ENCODE measurements at places on chromosomes 5 and 9.

DNA sequence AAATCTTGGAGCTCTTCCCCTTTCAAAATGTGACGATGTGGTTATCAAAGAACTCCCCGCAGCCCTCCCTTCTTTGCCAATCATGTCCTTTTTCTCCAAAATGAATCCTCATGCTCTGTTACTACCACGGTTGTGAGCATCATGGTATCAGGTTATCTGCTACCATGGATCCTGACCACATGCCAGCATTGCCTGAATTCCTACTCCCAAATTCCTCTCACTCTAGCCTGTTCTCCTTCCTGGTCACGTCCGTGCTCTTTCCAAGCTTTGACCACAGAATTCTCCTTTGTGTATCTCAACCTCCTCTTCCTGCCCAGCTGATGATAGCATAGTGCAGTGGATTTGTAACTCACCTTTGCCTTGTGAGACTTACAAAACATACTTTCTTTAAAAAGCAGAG lies 59.5 kb upstream of the FBXL7 start:
- H3K27ac ChIP-seq = no peak overlapping the region
- no peaks in the 10 kb centered on the region for H3K27me3 ChIP-seq
- H3K4me1 ChIP-seq = no peaks in the 10 kb centered on the region
- no peaks in the 10 kb centered on the region for H3K36me3 ChIP-seq

DNA sequence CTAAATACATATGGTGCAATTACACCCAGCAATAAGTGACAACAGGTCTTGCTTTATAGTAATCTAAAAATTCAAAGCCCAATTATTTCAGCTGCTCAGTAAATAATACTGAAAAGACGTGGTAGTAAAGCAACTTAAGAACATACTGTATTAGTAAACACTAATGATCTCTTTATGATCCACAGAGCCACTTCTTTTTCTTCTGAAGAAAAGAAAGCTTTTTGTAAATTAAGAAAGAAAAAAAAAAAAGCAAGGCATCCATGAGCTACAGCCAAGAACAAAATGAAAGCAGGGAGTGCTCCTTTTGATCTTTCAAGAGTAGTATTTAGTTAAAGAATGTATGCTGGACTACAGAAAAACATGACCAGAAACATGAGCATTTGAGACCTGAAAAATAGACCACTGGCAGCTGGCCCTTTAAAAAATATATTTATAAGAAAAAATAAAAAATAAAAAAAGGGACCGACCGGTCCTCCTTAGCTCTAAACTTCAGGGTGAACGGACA lies 348.7 kb downstream of the GLIS3 start:
- H3K4me3 ChIP-seq = no peak overlapping the region
- DNase-seq = no peak
- no peak overlapping the region for H3K27ac ChIP-seq
- no peaks in the 10 kb centered on the region for H3K36me3 ChIP-seq
- H3K4me1 ChIP-seq = no peaks in the 10 kb centered on the region

- DNase-seq = no peak
- H3K4me3 ChIP-seq = no peak overlapping the region
- H3K4me1 ChIP-seq = peaks cover 22% of the 10 kb centered on the region
- H3K27ac ChIP-seq = no peak overlapping the region
Observed at GRCh38 chr5:107388141-107388861, 282.4 kb downstream of the EFNA5 start.

DNA sequence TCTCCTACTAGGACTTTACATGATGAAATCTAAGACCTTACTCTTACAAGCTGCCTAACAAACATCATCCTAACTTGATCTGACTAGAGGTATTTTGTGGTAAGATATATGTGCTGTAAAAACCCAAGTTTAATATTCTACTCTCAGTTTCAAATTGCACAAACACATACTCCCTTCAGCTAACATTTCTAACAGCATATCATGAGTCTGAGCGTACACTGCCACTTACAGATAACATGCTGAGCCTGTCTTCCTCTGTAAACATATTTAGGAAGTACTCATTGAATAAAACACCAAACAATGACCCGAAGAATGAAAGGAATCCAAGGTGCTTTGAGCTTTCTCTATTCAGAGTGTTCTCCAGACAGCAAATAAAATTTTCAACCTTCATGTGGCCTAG lies 7.9 kb upstream of the ESM1 start:
- no peak overlapping the region for H3K4me3 ChIP-seq
- no peak for DNase-seq
- no peak overlapping the region for H3K27ac ChIP-seq
- H3K4me1 ChIP-seq = no peaks in the 10 kb centered on the region
- peaks cover 62% of the 10 kb centered on the region for H3K27me3 ChIP-seq

GRCh38 chr5:169131616-169132301 lies 169.2 kb downstream of the SLIT3 start:
- H3K4me1 ChIP-seq = no peaks in the 10 kb centered on the region
- H3K27me3 ChIP-seq = peaks cover 34% of the 10 kb centered on the region
- H3K4me3 ChIP-seq = no peak overlapping the region

GRCh38 chr5:133792024-133792423 lies 176.4 kb downstream of the C5orf15 start:
- no peaks in the 10 kb centered on the region for H3K36me3 ChIP-seq
- H3K4me3 ChIP-seq = no peak overlapping the region
- no peak overlapping the region for H3K27ac ChIP-seq
- no peaks in the 10 kb centered on the region for H3K4me1 ChIP-seq

DNA sequence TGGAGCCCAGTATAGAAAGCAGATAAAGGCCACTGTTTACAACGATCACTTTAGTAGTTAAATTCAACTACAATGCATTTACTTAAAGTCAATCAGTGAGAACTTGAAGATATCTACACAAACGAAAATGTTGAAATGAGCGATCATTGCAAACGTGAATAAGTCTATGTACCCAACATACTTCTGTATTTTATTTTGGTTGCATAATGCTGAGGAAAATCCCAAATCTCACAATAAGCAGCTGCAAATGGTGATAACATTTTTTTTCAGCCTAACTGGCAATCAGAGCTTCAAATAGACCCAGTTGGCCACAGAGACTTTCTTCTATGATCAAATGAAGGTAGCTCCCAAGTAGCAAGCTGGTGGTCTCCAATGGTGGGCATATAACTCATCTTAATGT lies 32.1 kb downstream of the PDGFRB start:
- no peak overlapping the region for H3K4me3 ChIP-seq
- H3K27ac ChIP-seq = no peak overlapping the region
- no peaks in the 10 kb centered on the region for H3K27me3 ChIP-seq

DNA sequence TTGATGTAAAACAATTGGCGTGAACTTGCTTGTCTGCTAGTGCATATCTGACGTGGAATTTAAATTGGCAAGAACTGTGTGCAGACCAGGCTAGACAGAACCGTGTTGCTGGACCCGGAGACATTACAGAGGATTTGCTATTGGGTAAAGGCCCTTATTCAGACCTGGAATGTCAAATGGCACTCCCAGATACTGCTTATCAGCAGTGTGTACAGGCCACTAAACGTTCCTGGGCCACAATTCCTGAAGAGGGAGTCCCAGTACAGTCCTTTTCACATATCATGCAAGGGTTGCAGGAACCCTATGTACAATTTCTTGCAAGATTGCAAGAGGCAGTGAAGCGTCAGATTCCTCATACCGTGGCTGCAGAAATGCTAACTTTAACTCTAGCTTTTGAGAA lies 13.5 kb upstream of the MCCC2 start:
- H3K36me3 ChIP-seq = no peaks in the 10 kb centered on the region
- no peaks in the 10 kb centered on the region for H3K4me1 ChIP-seq
- no peak overlapping the region for H3K4me3 ChIP-seq

- H3K27ac ChIP-seq = no peak overlapping the region
- peaks cover 11% of the 10 kb centered on the region for H3K27me3 ChIP-seq
- no peak overlapping the region for H3K4me3 ChIP-seq
- H3K4me1 ChIP-seq = no peaks in the 10 kb centered on the region
Observed at GRCh38 chr9:37034305-37034937, 353 bp upstream of the PAX5 start.

DNA sequence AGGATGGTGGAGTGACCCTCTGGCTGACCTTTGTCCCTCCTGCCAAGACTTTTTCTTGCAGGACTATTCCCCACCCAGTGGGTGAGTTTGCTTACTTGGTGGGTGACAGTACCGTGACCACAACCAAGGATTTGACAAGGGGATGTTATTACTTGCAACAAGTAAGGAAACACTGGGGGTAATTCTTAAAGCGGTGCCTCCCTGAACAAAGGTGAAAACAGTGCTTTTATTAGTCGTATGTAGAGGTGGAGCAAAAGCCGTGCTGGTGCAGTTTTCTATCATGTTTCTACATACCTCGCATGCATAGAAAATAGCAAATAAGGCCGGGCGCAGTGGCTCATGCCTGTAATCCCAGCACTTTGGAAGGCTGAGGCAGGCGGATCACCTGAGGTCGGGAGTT lies 41.0 kb upstream of the KDM4C start:
- H3K4me3 ChIP-seq = peak overlapping the region; percentile 54
- no peaks in the 10 kb centered on the region for H3K27me3 ChIP-seq
- H3K36me3 ChIP-seq = no peaks in the 10 kb centered on the region
- no peak for DNase-seq
- no peaks in the 10 kb centered on the region for H3K4me1 ChIP-seq

- H3K27me3 ChIP-seq = peaks cover 31% of the 10 kb centered on the region
- no peak overlapping the region for H3K4me3 ChIP-seq
- no peak overlapping the region for H3K27ac ChIP-seq
- H3K36me3 ChIP-seq = no peaks in the 10 kb centered on the region
Observed at GRCh38 chr5:10987925-10988504, 227.0 kb upstream of the DAP start.

- H3K27ac ChIP-seq = no peak overlapping the region
- no peak overlapping the region for H3K4me3 ChIP-seq
- no peaks in the 10 kb centered on the region for H3K27me3 ChIP-seq
- H3K36me3 ChIP-seq = no peaks in the 10 kb centered on the region
- H3K4me1 ChIP-seq = no peaks in the 10 kb centered on the region
- DNase-seq = no peak
Observed at GRCh38 chr9:87556039-87556438, 58.4 kb downstream of the DAPK1 start.

- no peak overlapping the region for H3K27ac ChIP-seq
- no peak overlapping the region for H3K4me3 ChIP-seq
- no peaks in the 10 kb centered on the region for H3K4me1 ChIP-seq
- H3K36me3 ChIP-seq = no peaks in the 10 kb centered on the region
Observed at GRCh38 chr5:145739843-145740242, 95.3 kb downstream of the PRELID2 start.

GRCh38 chr5:16869821-16870796 lies 66.0 kb downstream of the MYO10 start:
- peak overlapping the region; percentile 44 for H3K4me3 ChIP-seq
- H3K36me3 ChIP-seq = peaks cover 4% of the 10 kb centered on the region
- DNase-seq = peak; percentile 71
- H3K27ac ChIP-seq = peak overlapping the region; percentile 77

- no peak overlapping the region for H3K27ac ChIP-seq
- H3K27me3 ChIP-seq = no peaks in the 10 kb centered on the region
- no peaks in the 10 kb centered on the region for H3K36me3 ChIP-seq
- peaks cover 17% of the 10 kb centered on the region for H3K4me1 ChIP-seq
- H3K4me3 ChIP-seq = no peak overlapping the region
Observed at GRCh38 chr5:142515036-142515435, 170.9 kb downstream of the FGF1 start.

GRCh38 chr5:43119771-43120170 lies 943 bp upstream of the ZNF131 start:
- DNase-seq = no peak
- H3K27me3 ChIP-seq = no peaks in the 10 kb centered on the region
- no peak overlapping the region for H3K27ac ChIP-seq
- no peak overlapping the region for H3K4me3 ChIP-seq

- H3K27me3 ChIP-seq = no peaks in the 10 kb centered on the region
- DNase-seq = peak; percentile 10
- no peaks in the 10 kb centered on the region for H3K4me1 ChIP-seq
- H3K4me3 ChIP-seq = no peak overlapping the region
- no peak overlapping the region for H3K27ac ChIP-seq
- no peaks in the 10 kb centered on the region for H3K36me3 ChIP-seq
Observed at GRCh38 chr5:127746756-127747155, 43.6 kb downstream of the CCDC192 start.

DNA sequence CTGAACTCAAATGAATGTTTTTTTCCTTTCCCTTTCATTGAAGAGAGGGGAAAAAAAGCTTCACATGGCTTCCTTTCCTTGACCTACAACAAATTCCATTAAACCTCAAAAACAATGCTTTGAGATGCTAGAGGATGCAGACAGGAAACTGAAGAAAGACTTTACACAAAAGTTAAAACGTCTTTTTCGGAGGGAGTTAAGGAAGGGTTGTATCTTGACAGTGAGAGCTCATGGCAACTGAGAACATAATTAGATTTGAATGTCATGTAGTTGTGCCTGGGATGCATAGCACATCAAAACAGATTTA lies 66.4 kb downstream of the EBF1 start:
- no peak overlapping the region for H3K4me3 ChIP-seq
- H3K4me1 ChIP-seq = no peaks in the 10 kb centered on the region
- no peak overlapping the region for H3K27ac ChIP-seq
- H3K27me3 ChIP-seq = peaks cover 33% of the 10 kb centered on the region
- no peaks in the 10 kb centered on the region for H3K36me3 ChIP-seq

- no peaks in the 10 kb centered on the region for H3K27me3 ChIP-seq
- H3K4me3 ChIP-seq = no peak overlapping the region
- no peaks in the 10 kb centered on the region for H3K4me1 ChIP-seq
- no peaks in the 10 kb centered on the region for H3K36me3 ChIP-seq
- DNase-seq = no peak
- no peak overlapping the region for H3K27ac ChIP-seq
Observed at GRCh38 chr5:32686799-32687498, 24.2 kb upstream of the NPR3 start.

GRCh38 chr9:126157826-126158587 lies 168.6 kb upstream of the MVB12B start:
- no peak for DNase-seq
- no peaks in the 10 kb centered on the region for H3K27me3 ChIP-seq
- H3K4me3 ChIP-seq = no peak overlapping the region
- no peaks in the 10 kb centered on the region for H3K4me1 ChIP-seq

GRCh38 chr5:129608350-129608749 lies 139.5 kb upstream of the MINAR2 start:
- no peaks in the 10 kb centered on the region for H3K36me3 ChIP-seq
- no peak overlapping the region for H3K4me3 ChIP-seq
- no peaks in the 10 kb centered on the region for H3K27me3 ChIP-seq
- H3K27ac ChIP-seq = no peak overlapping the region
- no peak for DNase-seq

- no peak overlapping the region for H3K27ac ChIP-seq
- no peaks in the 10 kb centered on the region for H3K36me3 ChIP-seq
- H3K27me3 ChIP-seq = peaks cover 4% of the 10 kb centered on the region
- H3K4me1 ChIP-seq = no peaks in the 10 kb centered on the region
Observed at GRCh38 chr5:58718269-58718978, 135.5 kb downstream of the RAB3C start.

DNA sequence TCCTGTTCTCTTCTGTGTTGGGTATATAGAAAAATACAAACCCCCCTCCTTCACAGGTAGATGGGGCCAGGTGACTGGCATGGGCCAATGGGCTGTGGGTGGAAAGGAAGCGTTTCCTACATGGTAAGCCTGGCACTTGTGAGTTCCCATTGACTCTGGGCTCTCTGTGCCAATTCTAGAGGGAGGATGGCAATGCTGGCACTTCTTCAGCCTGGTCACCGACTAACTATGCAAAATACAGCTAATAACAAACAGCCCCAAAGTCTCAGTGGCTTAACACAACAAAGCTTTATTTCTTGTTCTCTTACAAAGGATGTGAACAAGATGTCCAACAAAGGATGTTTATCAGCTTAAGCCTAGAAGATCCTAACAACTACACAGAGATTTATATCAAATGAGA lies 258.1 kb downstream of the SYK start:
- no peaks in the 10 kb centered on the region for H3K36me3 ChIP-seq
- no peak for DNase-seq
- no peaks in the 10 kb centered on the region for H3K27me3 ChIP-seq
- peaks cover 7% of the 10 kb centered on the region for H3K4me1 ChIP-seq

GRCh38 chr5:138809391-138809790 lies 56.2 kb downstream of the CTNNA1 start:
- H3K4me3 ChIP-seq = no peak overlapping the region
- H3K27me3 ChIP-seq = no peaks in the 10 kb centered on the region
- no peak overlapping the region for H3K27ac ChIP-seq
- no peaks in the 10 kb centered on the region for H3K4me1 ChIP-seq
